Anterior cingulate cortex (tissue), 58 donors: ENCODE measurements at places on chromosomes 2 and 18.

DNA sequence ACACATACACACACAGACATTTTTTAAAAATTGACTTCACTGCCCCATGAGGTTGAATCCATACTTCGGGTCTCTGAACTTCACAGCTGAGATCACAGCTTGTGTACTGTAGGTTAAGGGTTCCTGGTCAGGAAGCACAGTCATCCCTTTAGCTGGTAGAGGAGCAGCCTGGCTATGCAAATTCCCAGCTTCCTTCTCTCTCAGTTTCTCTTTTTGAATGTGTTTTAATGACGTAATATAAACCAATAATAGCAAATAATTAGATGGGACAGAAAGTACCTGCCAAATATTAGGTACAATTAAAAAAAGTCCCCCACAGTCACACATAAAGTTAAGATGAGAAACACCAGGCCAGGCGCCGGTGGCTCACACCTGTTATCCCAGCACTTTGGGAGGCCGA lies 178.7 kb downstream of the ZNF385B start:
- no peak for DNase-seq

- DNase-seq: no peak
Observed at GRCh38 chr2:226338825-226339224, 460.8 kb downstream of the IRS1 start.

DNA sequence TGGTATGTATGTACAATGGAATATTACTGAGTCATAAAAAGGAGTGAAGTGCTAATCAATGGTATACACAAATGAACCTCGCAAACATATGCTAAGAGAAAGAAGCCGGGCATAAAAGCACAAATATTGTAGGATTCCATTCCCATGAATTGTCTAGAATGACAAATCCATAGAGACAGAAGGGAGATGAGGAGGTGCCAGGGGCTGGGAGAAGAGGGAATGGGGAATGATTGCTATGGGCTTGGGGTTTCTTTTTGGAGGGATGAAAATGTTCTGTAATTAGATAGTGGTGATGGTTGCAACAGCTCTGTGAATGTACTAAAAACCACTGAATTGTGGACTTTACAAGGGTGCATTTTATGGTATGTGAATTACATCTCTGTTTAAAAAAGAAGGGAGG lies 73.5 kb downstream of the GLI2 start:
- DNase-seq: no peak

GRCh38 chr2:158507679-158508078 lies 50.9 kb downstream of the PKP4 start:
- no peak for DNase-seq

GRCh38 chr2:174594456-174594855 lies 3.1 kb downstream of the WIPF1 start:
- DNase-seq: no peak

GRCh38 chr2:119422360-119423107 lies 9.1 kb upstream of the TMEM37 start:
- no peak for DNase-seq

- no peak for DNase-seq
Observed at GRCh38 chr2:121149384-121149783, 135.6 kb downstream of the TFCP2L1 start.
